ENCODE measurements at places on chromosomes 11 and 22.

DNA sequence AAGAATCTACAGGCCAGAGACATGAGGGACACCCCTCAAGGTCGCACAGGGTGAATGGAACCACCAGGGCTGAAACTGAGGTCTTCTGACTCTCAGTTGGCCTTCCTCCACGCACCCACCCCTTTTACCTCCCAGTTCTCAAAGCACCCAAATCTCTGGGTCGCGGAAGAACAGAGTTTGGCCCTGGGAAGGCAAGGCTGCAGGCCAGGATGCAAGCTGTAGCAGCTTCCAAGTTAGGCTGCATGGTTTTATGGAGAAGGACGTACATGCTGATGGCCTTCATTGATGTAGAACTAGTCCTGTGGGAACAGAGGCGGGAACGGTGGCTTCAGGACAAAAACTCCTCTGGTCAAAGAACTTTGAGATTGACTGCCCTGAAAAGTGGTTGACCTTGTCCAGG is 143.5 kb upstream of the B3GAT1 start:
- DNase-seq = no peak

- no peak for DNase-seq
These were observed 45.3 kb downstream of the SGSM3 start for GRCh38 chr22:40415531-40416266.

GRCh38 chr11:121265586-121265985 is 27.0 kb upstream of the SC5D start:
- no peak for DNase-seq

DNA sequence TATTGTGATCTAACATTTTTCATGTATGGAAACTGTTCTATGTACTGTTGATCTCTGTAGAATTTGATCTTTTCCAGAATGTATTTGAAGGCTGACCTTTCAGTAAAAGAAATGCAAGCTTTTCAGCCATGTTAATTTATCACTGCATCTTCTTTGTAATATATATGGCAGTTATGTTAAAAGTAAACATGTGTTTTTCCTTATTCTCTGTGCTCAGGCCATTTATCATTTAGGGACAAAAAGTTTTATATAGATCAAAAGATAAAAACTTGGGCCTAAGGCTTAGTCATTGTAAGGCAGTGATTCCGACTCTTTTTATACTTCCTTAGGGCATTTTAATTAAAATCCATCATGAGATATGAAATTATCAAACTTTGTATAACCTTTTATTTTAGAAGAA is 48.7 kb downstream of the KDM2A start:
- DNase-seq = no peak
